Mesenchymal stem cell (in vitro differentiated cells and primary cell): ENCODE measurements at places on chromosomes 5 and 9.

- no peaks in the 10 kb centered on the region for H3K4me1 ChIP-seq
- H3K36me3 ChIP-seq = peaks cover 17% of the 10 kb centered on the region
- no peak overlapping the region for H3K27ac ChIP-seq
- no peak for DNase-seq
Observed at GRCh38 chr9:130642926-130643325, 21.5 kb upstream of the PRDM12 start.

- no peaks in the 10 kb centered on the region for H3K4me1 ChIP-seq
- no peak overlapping the region for H3K4me3 ChIP-seq
- peaks cover 94% of the 10 kb centered on the region for H3K27me3 ChIP-seq
- H3K36me3 ChIP-seq = no peaks in the 10 kb centered on the region
- peak; percentile 43 for DNase-seq
Observed at GRCh38 chr5:139808481-139809330, 13.1 kb downstream of the PSD2 start.

DNA sequence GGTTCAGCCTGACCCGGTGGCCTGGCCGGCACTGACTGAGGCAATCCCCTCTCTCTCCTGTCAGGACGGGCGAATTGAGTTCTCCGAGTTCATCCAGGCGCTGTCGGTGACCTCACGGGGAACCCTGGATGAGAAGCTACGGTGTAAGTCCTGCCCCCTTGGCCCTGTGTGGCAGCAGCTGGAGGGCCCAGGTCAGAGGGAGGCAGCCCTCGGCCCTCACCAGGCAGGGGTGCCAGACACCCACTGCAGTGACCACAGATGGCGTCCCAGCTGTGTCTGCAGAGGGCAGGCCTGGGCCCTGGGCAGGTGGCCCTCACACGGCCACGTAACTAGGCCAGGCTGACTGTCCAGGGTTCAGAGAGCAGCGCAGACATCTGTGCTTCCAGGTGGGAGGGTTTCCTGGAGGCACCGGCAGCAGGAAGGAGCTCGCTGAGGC lies 45.9 kb upstream of the HMCN2 start:
- H3K27ac ChIP-seq = no peak overlapping the region
- no peak for DNase-seq
- H3K4me3 ChIP-seq = no peak overlapping the region
- H3K27me3 ChIP-seq = no peaks in the 10 kb centered on the region
- peaks cover 42% of the 10 kb centered on the region for H3K36me3 ChIP-seq

DNA sequence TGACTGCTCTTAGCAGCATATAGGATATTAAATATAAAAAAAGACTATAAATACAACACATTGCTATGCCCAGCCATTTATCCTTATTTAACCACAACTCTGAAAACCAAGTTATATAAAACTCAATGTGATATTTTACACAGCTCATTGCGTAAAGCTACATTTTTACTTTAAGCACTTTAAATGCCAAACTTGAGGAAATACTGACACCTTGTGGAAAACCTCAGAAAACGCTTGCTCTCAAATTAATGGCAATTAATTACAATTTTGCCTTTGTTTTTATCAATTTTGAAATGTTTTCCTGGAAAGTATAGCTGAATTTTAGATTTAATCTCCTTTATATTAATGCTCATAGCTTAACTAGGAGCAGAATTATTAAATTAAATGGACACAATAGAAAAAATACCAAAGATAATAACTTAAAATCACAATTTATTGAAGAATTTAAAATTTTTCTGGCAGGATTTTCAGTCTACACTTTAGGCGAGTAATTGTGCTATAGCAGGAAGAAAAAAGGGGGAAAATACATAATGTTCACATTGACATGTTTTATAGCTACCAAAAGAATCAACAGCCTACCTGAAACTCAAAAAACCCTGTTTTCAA lies 25.2 kb upstream of the PLAC8L1 start:
- H3K4me1 ChIP-seq = no peaks in the 10 kb centered on the region
- DNase-seq = peak; percentile 48
- no peaks in the 10 kb centered on the region for H3K27me3 ChIP-seq
- H3K4me3 ChIP-seq = no peak overlapping the region
- no peak overlapping the region for H3K27ac ChIP-seq
